ENCODE measurements at places on chromosomes 6 and 20.

DNA sequence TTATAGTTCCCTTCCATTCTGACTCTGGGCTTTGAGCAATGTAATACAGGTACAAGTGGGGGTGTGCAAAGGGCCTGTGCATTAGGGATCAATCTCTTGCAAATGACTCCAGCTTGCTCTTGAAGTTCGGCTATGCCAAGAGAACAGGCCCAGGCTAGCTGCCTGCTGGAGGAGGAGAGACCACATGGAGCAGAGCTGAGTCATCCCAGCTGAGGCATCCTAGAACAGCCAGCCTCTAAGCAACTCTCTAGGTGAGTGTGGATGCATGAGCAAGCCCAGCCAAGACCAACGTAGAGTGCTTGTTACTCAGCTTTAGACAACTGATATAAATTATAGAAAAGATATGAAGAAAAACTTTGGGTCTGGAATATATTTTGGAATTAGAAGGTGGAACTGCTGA lies 47.6 kb upstream of the RBM24 start:
- no peak for DNase-seq

DNA sequence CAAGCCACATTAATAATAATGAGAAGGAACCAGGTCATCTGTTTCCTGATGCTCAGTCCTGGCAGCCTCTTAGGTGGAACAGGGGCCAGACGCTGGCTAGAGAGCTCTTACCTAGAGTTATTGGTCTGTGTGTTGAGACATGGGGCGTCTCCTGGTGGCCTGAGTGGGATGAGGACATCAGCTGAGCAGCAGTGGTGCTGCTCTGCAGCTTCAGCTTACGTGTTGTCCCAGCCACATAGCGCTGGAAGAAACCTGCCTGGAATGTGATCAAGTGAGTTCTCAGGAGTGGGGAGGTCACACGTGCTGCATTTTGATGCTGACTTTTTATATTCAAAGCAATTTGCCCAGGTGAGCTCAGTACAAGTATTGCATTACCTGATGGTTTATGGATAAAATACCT lies 355.4 kb downstream of the CDH26 start:
- no peak for DNase-seq

- DNase-seq, result no peak
These were observed 55.7 kb downstream of the SNX5 start for GRCh38 chr20:17912916-17913315.

- no peak for DNase-seq
These were observed 82.5 kb downstream of the DTNBP1 start for GRCh38 chr6:15580326-15580725.

GRCh38 chr6:45911691-45912090 lies 104.0 kb downstream of the CLIC5 start:
- DNase-seq, result no peak

DNA sequence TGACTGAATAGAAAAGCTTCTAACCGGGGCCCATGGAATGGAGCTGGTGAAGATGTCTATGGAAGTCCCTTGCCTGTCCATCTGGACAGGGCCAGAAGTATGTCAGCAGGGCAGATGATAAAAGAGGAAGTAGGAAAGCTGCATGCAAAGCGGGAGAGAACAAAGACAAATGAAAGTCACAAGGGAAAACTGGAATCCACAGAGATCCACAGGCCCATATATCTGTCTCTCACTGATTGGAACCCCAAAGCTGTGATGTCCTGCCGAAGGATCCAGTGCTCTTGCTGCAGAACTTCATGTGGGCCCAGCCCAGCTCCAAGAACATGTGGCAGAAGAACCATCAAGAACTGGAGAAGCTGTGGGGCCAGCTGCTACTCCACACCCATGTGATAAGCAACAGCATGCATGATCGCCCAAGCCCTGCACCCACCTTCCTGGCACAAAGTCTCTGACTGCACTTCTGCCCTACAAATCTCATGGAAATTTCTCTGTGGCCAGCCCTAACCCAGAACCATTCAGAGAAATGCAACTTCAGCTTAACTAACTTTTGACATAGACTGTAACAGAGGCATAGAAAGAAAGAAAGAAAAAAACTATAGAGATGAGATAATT lies 716.0 kb downstream of the KIF16B start:
- DNase-seq, result no peak

GRCh38 chr6:111850295-111850937 lies 22.8 kb downstream of the FYN start:
- no peak for DNase-seq

DNA sequence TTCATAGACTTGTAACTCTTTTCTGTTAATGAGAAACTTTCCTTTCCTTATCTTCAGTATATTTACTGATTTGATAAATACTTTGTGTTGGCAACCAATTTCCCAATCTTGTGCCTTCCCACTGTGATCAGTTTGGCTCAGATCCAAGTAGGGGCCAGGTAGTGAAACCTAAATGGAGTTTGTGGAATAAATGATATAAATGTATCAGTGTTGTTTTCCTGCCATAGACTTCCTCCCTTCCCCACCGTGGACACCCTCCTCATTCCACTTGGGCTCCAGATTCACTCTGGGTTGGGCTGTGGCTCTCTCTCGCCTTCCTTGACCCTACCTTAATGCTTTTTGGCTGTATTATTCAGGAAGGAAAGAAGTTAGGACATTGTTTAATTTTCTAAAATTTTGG lies 1.3 kb downstream of the ZKSCAN3 start:
- DNase-seq, result no peak

GRCh38 chr20:7497985-7498384 lies 442.3 kb downstream of the HAO1 start:
- no peak for DNase-seq

GRCh38 chr6:89500611-89501010 lies 67.7 kb downstream of the ANKRD6 start:
- no peak for DNase-seq

DNA sequence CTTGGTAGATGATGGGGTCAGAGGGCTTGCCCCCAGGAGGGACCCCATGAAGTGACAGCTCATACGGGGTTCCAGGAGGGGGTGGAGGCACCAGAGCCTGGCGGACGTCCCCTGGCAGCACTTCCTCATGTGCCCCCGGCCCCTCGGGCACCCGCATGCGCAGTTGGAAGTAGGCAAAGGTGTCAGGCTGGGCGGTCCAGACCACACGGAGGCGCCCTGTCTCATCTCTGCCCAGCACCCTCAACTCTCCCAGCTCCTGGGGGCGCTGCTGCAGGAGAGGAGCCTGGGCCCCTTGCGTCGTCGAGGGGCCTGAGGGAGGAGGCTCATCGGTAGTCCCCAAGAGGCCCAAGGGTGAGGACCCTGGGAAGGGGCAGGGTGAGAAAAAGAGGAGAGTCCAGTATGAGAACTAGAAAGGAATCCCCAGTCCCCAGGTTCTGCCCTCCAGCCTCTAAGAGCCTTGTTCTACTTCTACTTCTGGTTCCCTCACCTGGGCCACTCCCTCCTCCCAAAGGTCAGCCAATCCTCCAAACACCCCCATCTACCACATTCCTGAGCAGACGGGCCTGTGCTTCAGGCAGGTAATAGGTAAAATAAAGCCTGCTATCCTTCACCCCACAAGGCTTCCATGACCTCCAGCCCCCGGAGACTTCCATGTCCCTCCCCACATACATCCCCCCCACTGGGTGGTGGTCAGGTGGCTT lies 23.2 kb downstream of the TNXB start:
- no peak for DNase-seq

- DNase-seq, result no peak
These were observed 52.4 kb downstream of the DOP1A start for GRCh38 chr6:83119742-83120300.

DNA sequence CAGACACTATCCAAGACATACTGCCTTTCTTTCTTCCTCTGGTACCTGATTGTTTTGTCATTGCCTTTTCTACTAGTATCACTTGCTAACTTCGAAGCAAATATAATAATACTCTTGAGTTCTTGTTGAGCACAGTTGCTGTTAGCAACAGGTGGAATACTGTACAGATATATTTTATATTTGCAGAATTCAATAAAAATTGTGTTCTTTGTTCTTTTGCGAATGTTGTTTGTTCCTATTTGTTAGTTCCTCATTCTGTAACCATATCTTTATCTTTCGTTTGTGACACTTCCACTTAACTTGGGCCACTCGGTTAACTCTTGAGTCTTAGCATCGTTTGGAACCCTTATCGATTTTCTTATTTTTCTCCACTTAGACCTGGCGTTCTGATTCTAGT lies 868 bp downstream of the CYB5R4 start:
- no peak for DNase-seq

- DNase-seq, result no peak
These were observed 185.9 kb downstream of the BTBD9 start for GRCh38 chr6:38453861-38454260.

DNA sequence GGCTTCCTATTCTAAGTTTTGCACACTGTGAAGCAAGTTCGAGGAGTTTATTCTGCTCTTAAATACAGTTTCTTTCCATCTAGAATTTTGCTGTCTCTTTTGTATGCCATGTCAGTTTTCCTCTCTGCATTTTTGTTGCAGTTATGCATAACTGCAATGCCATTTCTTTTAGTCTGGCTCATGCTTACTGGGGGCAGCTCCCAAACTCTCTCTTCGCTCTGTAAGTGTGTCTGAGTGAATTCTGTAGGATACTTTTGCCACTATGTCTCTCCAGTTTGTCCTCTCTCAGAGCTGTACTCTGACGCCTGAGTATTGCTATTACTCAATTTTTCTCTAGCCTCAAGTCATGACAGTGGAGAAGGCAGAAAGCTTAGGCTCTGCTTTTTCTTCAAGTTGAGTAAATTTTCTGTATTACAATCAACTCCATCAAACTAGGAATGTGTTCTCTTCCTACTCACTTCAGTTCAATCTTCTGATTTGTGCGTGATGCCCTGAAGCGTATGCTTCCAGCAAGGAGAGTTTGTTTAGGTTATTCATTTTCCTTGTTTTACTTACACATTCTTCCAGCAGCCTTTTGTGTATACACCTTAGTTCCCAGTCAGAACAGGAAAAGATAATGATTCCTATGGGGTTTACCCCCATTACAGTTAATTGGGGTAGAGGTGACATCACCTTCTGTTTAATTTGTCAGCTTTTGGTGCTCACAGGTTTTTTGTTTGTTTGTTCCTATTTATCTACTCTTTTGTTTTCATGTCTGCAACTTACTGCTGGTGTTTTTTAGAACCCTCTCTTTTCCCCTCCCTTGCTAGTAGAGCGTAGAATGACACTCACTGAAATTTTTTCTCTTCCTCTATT lies 430.9 kb downstream of the BCKDHB start:
- no peak for DNase-seq

DNA sequence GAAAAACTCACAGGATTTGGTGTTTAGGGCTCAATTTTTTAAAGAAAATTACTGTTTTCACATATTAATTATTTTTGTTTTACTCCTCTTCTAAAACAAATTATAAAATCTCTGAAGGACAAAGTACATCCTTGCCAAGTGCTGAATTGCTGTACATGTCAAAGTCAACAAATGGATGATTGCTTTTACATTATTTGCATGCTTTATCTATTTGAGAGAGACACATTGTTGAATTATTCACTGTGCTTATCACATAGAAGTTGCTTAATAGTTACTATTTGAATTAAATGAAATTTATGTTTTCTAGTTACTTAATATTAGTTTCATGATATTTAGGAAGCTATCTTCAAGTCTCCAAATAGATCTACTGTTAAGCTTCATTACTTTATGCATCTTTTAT lies 318.6 kb upstream of the PTCHD4 start:
- no peak for DNase-seq

GRCh38 chr6:169932491-169932890 lies 181.1 kb downstream of the ERMARD start:
- no peak for DNase-seq

GRCh38 chr6:13554929-13555333 lies 19.5 kb upstream of the SIRT5 start:
- DNase-seq, result no peak

DNA sequence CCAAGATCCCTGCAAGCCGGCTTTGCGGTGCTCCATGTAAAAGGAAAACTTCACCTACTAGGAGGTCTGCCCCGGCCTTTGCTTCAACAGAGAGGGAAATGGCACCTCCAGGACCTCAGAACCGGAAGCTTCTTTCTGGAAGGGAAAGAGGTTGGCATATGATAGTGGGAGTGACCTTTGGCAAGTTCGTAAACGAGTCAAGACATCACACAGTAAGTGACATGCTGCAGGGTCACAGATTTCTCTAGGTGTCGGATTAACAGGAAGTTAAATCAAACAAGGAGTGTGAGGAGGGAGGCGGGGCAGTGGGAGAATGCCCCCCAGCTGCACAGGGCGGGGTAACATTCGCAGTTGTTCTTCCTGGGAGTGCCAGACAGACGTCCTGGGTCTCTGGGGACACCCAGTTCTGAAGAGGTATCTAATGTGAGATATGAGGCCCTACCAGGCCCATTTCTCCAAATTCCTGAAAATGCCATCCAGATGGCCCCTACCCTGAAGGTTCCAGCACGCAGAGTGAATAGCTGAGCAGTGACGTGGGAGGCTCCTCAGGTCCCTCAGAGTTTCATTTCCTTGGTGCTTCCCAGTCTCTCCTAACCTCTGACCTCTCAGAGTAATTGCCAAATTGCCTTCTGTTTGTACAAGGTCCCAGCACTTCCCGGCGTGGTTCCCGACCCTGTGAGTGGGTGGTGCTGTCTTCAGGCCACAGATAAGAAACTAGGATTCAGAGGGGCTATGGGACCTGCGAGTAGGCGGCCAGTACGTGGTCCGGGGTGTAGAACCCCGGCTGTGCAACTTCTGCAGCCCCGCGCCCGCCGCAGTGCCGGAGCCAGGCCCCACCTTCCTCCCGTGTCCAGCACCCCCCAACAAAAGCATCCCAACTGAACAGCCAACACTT lies 1.9 kb downstream of the RRBP1 start:
- DNase-seq, result no peak

- DNase-seq, result peak; percentile 6
These were observed 54.5 kb downstream of the STMND1 start for GRCh38 chr6:17156112-17156921.

DNA sequence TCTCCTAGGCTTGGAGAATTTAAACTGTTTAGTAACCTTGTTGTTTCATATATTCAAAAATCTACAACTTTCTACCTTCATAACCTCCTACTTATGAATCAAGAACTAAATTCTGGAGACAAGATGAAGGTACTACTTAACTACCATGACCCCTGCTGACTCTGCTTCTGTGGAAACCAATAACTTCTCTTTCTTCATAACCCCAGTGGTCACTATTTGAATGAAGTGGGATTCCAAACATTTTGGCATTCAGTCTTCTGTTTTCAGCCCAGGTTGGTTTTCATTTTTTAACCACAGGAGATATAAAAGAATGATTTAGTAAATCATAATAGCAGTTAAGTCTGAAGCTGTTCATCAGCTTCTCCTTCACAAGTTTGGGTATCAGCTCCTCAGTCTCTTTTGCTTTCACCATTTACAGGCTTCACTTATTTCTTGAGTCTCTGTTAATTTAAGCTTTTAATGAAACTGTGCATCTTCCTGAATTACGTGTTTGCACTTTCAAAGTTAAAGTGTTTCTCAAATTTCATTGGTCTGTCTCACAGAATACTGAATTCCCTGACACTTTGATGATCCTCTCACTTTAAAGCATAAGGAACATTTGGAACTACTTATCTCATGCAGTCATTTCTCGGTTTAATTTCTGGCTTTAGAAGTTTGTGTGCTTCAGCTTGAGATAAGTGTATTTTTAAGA lies 9.5 kb downstream of the SENP6 start:
- DNase-seq, result no peak
